ENCODE measurements at places on chromosomes 16 and 17. TPM values are rescaled to one million over a fixed set of nuclear protein-coding genes. Genes with fewer than 3 reads are reported as not detected.

The MYL4 gene
- not detected for total RNA-seq

The CYB5D1 gene
- total RNA-seq = 11.4 TPM

The PRSS36 gene
- total RNA-seq = 0.33 TPM

The HERPUD1 gene
- total RNA-seq = 130 TPM

The CACNG1 gene
- total RNA-seq = not detected

The ARHGAP23 gene
- total RNA-seq = not detected

The GAS2L2 gene
- 0.26 TPM for total RNA-seq

The HOXB8 gene
- not detected for total RNA-seq

The C1QTNF1 gene
- total RNA-seq = not detected

The GPT2 gene
- total RNA-seq = 1.2 TPM

The CFAP97D1 gene
- not detected for total RNA-seq

The JPH3 gene
- total RNA-seq = 0.09 TPM

DNA sequence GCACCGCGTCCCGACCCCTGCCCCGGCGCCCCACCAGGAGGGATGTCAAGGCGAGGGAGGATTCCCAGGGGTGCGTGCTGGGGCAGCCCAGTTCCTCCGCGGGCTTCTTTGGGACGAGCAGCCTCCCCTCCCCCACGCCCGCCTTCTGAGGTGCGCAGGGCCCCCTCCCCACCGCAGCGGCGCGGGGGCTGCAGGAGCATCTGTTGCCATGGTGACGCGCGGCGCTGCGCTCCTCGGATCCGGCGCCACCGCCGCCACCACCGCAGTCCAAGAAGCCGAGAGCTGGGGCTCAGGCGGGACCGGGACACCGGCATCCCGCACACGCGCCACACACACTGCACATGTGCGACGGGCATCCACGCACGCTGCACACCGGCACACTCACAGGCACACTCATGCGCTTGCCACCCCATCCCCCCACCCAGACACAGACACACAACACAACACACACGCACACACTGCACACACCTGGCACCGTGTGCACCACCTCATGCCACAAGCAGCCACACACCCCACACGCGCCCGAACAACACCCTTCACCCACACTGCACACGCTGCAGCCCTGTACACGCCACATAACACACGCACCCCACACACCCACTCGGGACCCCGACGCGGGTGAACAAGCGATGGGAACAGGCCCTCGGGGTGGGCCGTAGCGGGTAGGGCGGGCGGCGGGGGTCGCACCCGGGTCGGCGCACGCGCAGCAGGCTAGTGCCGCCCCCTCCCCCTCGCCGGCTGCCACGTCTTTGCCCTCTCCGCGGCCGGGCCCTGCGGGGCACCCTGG, 17.0 kb downstream of the ENPP7 start:
- no peak for DNase-seq

DNA sequence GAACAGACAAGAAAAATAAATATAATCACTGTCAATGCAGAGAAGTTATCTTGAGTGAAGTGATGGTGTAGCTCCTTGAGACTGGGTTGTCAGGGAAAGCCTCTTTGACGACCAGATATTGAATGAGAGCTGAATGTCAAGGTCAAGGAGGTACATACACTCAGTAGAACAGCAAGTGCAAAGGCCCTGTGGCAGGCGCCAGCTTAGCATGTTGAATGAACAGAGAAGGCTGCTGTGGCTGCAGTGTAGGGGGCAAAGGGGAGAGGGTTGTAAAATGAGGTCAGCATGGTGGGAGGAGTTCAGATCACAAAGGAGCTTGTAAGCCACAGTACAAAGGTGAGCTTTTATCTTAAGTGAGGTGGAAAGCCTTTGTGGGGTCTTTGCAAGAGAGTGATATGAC, 111.5 kb downstream of the ZFHX3 start:
- no peak for DNase-seq

DNA sequence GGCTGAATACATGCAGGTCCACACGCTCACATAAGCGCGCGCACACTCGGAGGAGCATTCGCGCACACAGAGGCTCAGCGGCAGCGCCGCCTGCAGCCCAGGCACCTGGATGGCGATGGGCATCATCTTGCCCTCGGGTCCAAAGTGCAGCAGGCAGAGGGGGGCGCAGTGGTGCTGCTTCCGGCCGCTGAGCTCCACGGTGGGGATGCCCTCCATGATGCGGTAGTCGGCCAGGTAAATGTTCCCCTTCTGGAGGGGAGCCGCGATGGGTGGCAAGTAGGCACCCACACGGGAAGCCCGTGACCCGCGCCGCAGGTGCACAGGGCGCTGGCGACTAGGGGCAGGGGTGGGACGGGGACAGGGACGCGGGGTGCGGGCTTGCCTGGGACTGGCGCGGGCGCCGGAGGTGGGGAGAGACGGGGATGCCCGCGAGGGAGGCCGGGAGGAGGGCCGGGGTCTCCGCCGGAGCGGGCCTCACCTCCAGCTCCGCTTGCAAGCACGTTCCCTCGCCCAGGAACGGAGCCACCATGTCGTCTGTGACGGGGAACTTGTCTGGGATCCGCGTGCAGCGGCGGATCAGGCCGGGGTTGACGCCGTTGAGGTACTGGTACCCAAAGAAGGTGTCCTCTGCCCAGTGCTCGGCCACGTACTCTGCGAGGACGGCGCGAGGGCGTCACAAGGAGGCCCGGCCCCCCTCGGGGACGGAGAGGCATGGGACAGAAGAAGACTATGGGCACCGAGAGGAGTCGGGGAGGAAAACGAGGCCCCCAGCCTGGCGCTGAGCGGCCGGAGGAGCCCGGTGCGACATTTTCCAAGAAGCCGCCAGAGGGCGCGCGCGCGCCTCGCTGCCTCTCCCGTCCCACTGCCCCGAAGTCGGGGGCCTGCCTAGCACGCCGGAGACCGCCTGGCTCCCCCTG, 8.0 kb downstream of the ALOX12B start:
- peak; percentile 76 for DNase-seq

GRCh38 chr16:733382-734207, 6.7 kb downstream of the HAGHL start:
- no peak for DNase-seq

DNA sequence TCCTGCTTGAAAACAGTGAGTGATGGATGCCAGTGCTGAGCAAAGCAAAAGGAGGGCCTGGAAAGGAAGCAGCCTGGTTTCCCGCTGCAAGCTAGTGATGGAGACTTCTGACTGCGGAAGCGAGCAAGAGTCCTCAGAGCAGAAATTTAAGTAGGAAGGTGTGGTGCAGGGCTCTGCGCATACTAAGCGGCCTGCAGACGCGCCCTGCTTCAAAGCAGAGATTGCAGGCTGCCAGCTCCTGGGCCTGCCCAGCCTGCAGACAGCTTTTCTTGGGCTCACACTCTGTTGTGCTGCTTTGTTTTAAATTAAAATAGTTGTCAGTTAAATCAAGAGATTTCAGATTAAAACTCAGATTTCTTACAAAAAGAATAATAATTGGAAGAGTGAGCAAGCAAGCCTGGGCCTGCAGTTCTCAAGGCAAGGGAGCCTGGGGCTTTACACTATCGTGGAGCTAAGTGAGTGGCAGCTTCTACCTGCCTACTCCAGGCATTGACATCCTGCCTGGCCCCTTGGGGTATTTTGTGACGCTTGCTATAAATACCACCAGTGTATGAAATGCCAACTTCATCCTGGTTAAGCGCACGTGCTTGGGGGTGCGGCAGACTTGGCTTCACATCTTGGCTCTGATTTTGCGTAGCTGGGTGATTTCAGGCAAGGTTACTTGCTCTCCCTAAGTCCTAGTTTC, 237.3 kb downstream of the XYLT1 start:
- no peak for DNase-seq

GRCh38 chr16:59060207-59060606, 326.1 kb upstream of the GOT2 start:
- DNase-seq = no peak

DNA sequence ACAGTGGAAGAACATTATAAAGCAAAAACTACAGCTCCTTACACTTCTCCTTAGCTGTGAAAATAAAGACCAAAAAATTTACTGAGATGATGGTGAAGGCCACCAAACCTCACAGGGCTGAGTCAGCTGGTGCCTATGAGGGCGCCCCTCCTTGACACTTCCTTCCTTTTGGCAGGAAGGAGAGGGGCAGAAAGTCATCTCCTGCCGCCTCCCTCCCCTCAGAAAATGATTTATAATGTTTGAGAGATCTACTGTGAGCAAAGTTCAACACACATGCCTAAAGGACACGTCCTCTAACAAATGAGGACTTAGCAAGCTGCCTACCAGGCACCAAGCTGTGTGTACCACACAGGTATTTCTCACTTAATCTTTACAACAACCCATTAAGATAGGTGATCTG, 245.7 kb downstream of the PRKCA start:
- DNase-seq = peak; percentile 17

DNA sequence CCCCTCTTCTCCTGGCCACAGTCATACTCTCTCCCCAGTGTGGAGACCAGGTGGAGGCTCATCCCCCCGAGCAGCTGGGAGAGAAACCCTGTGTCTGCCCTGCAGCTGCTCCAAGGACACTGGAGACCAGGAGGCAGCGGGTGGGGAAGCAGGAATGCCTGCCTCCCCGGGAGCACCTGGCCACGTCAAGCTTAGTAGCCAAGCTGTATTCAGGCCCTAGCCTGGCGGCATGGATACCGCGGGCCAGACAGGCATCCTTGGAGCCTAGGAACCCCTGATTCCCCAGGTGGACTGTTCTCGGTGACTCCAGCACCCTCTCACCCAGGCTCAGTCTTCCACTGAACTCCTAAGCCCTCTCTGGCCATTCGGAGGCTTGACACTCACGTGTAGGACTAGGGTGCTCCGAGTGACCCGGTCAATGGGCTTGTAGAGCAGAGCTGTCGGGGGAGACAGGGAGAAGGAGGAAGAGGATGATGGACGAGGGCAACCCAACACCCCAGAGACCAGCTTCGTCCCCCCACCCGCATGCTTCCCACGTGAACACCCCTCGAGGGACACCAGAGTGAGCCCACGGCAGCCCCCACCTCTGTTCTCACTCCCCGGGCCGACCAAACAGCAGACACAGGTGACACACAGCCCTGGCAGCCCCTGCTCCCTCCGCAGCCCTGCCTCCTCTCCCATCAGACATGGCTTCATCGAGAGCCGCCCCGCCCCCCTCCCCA, 76.5 kb downstream of the TIMM22 start:
- DNase-seq = no peak

GRCh38 chr17:21303441-21304065, 19.0 kb downstream of the MAP2K3 start:
- no peak for DNase-seq

- no peak for DNase-seq
Measured at GRCh38 chr16:22693638-22694340, 120.2 kb upstream of the HS3ST2 start.

DNA sequence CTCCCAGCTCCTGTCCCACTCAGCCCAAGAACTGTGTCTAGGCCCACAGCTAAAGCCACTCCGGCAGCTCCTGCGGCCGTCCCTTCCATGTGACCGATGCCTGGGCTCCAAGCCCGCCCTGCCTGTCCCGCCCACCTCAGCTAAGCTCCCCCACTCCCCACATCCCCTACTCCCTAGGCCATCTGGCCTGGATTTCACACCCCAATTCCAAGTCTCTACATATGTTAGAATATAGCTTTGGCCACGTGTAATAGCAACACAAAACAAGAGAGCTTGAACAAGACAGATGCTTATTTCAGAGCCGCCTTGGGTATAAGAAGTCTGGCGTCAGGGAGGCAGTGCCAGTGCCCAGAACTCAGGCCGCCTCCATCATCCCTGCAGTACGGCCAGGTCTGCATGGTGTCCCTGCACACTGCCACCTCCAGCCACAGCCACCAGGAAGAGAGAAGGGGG, 30.0 kb upstream of the USP22 start:
- no peak for DNase-seq

GRCh38 chr17:50691550-50692447, 15.9 kb downstream of the ANKRD40 start:
- no peak for DNase-seq

DNA sequence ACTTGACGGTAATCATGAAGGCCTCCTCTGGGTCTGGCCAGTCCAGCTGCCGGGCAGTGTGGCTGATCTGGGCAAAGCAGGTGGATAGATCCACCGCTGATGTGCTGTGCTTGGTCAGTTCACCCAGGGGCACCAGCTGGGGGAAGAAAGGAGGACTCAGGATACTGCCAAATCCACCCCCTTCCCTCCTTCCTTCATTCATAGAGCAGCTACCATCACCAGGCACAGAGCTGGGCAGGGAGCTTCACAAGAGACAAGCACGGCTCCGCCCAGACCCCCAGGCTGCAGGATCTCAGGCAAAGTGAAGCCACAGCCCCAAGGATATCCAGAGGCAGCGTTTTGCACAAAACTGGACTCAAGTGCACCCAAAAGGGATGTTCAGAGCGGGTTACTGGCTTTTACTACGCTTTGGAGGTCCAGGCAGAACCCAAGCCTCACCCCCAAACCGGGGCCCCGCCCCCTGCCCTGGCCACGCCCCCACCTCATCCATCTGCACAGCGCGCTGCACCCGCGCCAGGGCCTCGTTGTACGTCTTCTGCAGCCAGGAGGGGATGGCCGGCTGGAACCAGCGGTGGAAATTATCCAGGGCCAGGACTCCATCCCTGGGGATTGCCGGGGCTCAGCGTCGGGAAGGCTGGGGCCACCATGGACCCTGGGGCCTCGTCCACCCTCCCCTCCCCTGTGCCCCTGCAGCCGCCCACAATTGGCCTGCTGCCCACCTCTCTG, 9.1 kb downstream of the UNC13D start:
- DNase-seq = no peak

- no peak for DNase-seq
Measured at GRCh38 chr17:9475101-9475658, 100.4 kb downstream of the STX8 start.

- DNase-seq = no peak
Measured at GRCh38 chr16:67105881-67106280, 3.9 kb upstream of the PHAF1 start.

- DNase-seq = no peak
Measured at GRCh38 chr16:69768666-69769065, 6.5 kb downstream of the WWP2 start.

DNA sequence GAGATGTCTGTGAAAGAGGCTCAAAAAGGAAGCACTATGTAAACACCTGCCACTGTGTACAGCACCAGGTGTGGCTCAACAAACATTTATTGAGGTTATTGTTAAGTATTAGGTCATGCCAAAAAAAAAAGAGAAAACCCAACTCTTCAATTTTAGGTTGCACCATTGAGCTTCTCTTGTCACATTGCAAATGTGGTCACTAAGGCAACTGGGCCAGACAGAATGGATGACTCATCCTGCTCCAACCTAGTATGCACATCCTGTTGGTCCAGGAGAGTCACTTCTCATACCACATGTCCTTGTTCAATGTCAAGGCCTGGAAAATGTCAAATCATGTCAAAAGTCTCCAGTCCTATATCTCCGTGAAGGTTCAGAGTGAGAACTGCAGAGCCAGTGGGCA, 25.0 kb downstream of the HOXB1 start:
- peak; percentile 60 for DNase-seq

DNA sequence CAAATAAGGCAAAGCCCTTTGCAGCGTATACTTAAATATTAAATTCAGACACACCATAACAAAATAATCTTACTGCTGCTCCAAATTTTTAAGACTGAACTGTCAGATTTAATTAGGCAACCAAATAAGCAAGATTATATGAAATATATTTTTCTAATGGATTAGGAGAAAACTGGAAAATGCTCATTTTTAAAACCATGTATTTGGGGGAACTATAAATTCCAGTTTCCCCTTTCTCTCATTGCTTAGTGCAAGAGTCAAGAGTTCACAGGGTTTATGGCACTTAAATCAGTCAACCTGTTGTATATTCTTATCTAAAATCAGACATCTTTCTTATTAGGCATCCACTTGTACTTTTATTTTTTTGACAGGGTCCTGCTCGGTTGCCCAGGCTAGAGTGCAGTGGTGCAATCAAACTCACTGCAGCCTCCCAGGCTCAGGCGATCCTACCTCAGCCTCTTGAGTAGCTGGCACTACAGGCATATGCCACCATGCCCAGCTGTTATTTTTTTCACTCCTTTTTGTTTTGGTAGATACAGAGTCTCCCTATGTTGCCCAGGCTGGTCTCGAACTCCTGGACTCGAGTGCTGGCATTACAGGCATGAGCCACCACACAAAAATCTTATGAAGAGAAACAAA, 2.1 kb upstream of the KANSL1 start:
- no peak for DNase-seq
